ENCODE measurements at places on chromosomes 6 and 20.
A peak's percentile ranks its signal among the peaks of the same experiment; 100 is the strongest.

DNA sequence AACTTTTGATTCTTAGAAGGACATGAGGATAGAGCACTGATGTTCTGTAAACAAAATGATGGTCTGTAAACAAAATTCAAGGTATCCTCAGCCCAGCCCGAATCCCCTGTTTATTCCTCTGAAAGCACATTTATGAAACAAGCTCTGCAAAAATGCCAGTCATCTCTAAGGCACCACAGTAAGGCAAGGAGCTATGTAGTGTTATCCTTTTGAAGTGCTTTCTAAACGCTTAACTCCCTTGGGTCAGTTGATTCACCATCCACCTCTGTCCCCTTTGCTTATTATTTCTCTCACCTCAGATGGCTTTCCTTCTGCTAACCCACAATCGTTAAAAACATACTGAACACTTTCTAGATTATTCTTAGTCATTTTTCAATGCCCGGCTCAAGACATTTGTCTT lies 93.8 kb downstream of the ATXN1 start:
- DNase-seq = no peak

DNA sequence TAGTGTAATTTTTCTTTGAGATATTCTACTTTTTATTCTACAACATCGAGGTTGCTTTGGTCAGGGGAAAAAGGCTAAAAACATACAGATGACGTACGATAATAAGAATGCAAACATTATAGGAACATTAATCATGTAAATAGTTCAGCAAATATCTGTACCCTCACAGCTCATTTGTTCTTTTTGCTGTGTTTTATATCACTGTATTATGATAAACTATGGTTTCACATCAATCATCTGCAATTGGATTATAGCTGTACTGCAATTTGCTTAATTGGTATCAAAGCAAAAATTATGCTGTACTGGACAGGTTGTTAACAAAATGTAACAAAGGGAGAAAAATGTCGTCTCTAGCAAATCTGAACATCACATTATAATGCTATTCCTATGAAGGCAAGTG lies 597.1 kb downstream of the EPHA7 start:
- no peak for DNase-seq

DNA sequence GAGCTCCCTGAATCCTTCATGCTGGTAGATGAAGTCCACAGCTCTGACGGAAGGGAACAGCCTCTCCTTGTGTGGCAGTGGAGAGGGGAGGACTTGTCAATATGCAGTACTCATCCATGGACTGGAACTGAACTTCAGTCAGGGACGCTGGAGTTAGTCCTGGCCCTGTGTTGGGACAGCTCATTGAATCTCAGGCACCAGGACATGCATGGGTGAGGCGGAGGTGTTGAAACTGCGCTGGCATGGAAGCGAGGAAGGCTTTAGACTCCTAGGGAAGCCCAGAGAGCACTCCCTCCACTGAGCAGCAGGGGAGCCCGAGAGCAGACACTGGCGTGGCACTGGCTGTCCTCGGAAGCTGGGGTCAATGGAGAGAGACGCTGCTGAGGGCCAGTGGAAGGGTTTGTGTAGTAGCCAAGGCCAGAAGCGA lies 161.3 kb upstream of the GGTLC1 start:
- no peak for DNase-seq

DNA sequence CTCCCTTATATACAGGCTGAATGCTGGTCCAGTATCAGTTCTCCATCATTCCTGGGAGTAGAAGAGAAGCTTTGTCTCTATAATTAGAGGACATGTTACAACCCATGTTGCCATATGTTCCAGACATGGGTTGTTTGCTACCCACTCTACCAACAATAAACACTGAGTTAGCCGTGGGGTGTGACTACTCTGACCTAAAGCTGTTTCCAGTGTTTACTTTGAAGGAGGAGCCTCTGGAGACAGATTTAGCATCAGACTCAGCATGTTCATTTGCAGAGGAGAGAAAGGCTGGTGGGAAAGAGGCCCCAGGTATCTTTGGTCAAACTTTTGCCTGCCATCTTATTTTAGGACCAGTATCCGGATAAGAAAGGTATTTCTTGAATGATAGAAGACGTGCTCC lies 157.9 kb upstream of the SNX9 start:
- no peak for DNase-seq

- no peak for DNase-seq
These were observed 296 bp downstream of the ADNP start for GRCh38 chr20:50930976-50931305.

GRCh38 chr6:118720125-118720473 lies 68.7 kb upstream of the CEP85L start:
- no peak for DNase-seq

GRCh38 chr6:8556370-8557013 lies 121.1 kb upstream of the SLC35B3 start:
- DNase-seq = peak; percentile 72

GRCh38 chr6:137581019-137581707 lies 87.0 kb upstream of the OLIG3 start:
- no peak for DNase-seq

- DNase-seq = no peak
These were observed 250.8 kb downstream of the SOX4 start for GRCh38 chr6:21844120-21844917.

DNA sequence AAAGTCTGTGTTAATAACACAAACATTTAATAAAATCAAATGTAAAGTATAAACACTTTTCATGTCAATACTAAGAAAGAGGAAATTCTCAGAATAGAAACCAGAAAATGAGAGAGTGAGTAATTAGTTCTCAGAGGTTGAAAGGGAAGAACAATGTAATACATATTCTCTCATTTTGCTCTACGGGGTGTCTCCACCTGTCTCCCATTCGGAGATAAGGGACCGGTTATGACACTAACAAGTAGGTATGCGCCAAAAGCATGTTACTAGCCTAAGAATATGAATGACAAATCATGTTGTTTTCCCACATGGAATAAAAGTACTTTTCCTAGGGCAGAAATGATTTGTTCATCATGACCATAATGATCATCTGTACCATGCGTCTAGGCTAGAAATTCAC lies 35.6 kb upstream of the PRELID3B start:
- no peak for DNase-seq

DNA sequence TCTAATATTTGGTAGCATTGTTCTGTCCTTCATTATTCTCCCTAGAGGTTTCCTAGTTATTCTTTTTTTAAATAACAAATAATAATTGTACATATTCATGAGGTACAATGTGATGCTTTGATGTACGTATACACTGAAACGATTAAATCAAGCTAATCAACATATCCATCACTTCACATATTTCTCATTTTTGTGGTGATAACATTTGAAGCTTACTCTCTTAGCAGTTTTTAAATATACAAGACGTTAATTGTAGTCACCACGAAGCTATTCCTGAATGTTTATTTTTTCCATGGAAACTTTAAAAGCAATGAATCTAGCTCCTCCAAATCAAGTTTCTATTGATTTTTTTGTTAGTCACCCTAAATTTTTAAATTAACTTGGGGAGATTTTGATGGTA lies 116.5 kb upstream of the PRND start:
- DNase-seq = peak; percentile 43

GRCh38 chr6:136586295-136586694 lies 36.1 kb upstream of the MAP7 start:
- DNase-seq = peak; percentile 98

DNA sequence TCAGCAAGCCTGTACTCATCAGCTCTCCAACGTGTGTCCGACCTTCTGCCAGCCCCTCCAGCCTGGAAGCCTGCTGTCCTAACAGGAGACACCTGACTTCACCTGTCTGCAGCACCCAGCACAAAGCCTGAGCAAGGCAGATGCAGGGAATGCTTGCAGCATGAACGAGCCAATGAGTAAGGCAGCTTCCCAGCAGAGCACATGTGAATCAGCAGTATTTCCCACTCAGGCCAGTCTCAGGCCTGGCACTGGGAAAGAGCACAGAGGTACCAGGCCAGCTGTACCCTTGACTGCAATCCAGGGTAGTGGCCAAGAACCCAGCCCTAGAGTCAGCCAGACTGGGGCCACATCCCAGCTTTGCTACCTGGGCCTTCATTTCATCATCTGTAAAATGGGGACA lies 120.8 kb downstream of the MAFB start:
- DNase-seq = no peak

- DNase-seq = no peak
These were observed 42.8 kb downstream of the C6orf118 start for GRCh38 chr6:165266621-165267020.

DNA sequence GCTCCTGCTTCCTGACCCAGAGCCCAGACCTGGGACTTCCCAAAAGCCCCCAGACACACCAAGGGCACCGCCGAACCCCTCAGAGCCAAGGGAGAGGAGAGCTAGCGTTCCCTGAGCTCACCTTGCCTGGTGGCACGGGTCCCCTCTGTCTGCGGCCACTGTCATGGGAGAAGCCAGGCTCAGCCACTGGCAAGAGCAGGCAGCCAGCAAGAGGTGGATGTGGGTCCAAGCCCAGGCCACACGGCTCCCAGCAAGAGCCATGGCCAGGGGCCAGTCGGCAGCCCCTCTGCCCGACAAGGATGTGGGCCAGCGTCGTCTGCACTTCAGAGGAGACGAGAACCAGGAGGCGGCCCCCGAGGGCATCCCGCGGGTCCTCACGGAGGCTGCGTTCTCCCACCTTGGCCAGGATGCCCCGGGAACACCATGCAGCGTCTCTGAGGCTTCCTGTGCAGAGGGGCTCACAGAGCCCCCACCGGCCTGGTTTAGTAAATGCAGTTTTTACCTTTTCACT lies 2.2 kb upstream of the PPDPF start:
- no peak for DNase-seq

DNA sequence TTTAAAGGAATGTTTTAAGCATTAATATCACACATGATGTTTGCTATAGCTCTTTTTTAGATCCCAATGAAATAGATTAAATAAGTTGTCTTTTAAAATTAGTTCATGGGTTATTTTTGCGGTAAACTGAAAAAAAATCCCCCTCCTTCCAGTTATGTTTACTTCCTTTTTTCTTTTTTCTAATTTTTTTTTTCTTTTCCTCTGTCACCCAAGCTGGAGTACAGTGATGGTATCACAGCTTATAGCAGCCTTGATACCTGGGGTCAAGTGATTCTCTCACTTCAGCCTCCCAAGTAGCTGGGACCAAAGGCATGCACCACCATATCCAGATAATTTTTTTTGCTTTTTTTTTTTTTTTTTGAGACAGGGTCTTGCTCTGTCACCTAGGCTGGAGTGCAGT lies 17.8 kb upstream of the SCAF8 start:
- DNase-seq = no peak

DNA sequence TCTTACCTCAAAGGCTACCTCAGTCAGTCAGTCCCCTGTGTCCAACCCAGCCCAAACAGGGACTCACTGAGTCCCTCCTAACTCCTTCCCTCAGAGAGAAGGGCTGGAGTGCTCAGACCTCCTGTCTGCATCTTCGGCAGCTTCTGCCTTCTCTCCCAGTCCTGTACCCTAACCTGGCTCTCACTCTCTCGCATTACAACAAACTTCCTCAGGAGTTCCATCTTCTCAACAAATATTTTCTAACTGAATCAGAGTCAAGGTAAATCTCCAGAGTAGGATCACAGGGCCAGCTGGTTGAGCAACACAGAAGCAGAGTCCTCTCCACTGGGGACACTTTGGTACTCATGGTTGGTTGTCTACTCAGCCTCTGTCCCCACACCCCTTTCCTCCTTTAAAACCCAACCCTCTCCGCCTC lies 92.3 kb downstream of the MRPL14 start:
- DNase-seq = no peak

- DNase-seq = no peak
These were observed 65.9 kb downstream of the DLL1 start for GRCh38 chr6:170224694-170225660.

DNA sequence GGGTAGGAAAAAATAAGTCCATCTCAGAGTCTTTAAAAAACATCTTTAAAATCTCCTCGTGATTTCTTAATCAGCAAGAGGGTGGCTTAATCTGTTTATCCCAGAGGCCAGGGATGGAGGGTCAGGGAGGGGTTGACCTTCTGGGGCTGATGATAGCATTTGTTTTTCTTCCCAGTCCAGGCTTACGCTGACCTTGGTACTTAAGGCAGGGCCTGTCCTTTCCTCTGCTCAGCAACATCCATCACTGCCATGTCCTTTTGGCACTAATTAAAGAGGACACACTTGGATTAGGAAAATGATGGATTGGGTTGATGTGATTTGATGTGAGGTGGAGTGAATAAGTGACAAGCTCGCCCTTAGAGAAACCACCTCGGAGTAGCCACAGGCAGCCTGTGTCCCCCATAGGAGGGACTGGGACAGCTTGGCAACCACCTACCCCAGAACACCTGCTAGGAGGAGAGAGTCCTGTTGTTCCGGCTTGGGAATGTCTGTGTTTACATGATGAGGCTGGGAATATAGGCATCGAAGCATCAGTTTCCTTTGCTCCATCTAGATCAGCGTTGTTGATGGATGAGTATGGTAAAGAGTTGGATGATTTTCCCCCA lies 44.2 kb downstream of the PHACTR3 start:
- no peak for DNase-seq

- peak; percentile 49 for DNase-seq
These were observed at the start of gene SYCP2L for GRCh38 chr6:10886691-10887502. Gene SYCP2L (plus strand): TSS chr6:10887052. CDS start chr6:10887127, 75 bp downstream.

DNA sequence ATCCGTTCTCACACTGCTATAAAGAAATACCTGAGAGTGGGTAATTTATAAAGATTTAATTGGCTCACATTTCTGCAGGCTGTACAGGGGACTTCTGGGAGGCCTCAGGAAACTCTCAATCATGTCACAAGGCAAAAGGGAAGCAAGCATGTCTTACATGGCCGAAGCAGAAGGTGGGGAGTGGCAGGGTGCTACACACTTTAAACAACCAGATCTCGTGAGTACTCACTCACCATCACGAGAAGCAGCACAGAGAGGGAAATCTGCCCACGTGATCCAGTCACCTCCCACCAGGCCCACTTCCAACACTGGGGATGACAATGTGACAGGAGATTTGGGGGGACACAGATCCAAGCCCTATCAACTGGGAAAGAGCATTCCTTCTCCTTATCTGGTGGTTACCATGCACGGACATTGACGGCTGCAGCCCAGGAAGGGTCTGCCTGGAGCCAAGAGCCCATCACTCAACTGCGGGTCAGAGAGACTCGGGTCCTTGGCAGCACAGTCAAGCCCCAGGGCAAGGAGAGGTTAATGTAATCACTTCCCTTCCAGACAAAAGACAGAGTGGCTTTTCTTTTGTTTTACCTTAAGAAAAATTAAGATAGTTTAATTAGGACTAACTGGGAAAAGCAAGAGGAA lies 112.3 kb upstream of the CST7 start:
- DNase-seq = no peak

DNA sequence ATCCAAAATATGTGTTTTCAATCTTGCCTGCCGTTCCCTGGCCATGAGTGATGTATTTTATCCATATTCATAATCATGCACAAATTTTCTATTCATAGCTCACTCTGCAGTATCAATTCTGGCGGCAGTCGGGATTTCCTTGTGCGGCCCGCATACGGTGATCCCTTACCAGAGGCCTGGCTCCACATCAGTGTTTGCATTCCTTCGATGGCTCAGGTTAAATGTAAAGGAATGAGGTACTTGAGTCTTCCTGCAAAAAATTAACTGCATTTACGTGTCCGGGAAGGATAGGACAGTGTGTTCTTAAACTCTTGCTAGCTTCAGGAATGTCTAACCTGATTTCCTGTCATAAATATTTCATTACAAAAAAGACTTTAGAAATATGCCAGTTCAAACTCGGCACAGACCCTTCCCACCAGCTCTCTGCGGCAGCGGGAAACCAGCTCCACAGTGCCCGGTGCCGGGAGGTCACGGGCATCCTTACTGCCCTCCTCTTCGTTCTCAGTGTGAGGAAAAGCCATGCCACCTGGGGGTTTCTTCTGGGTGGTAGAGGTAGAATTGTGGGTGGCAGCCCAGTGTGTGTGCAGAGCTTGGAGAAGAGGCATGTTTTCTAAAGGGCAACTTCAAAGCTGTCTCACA lies 154.5 kb downstream of the MOXD1 start:
- DNase-seq = no peak
